Astrocyte of the spinal cord (primary cell): ENCODE measurements at places on chromosomes 1 and 21.

GRCh38 chr1:214303141-214303930 is 22.4 kb downstream of the SMYD2 start:
- no peak for DNase-seq

- no peak for DNase-seq
Observed at GRCh38 chr1:192418552-192419285, 101.9 kb downstream of the RGS21 start.

DNA sequence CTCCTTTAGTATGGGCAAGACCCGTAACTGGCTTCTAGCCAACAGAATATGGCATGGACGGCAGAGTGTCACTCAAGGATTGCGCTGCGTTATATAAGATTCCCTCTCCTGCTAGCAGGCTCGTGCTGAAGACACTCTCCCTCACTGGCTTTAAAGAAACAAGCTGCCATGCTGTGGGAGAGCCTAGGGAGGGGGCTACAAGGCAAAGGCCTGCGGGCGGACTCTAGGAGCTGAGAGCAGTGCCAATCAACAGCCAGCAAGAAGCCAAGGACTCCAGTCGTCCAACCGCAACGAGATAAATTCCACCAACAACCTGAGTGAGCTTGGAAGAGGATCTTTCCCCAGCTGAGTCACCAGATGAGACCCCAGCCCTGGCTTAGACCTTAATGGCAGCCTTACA is 45.9 kb upstream of the GPR157 start:
- no peak for DNase-seq

DNA sequence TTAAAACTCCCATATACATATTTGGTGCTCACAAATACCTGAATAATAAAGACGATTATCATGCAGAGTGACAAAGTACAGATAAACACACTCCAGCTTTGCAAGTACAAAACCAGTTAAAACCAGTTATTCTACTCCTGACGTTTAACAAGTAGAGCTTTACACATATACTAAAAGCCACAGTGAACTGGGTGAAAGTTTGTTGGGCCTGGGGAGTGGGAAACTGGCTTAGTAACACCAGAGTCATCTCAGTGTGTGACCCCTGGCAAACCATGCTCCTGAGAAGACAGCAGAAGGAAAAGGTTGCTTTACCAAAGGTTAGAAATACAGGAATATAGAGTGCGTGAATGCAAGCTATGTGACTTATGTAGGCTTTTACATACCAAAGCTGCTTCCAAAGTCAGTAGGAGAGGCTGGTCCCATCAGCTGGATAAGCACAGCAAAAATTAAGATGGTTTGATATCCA is 148.1 kb downstream of the NRIP1 start:
- peak; percentile 38 for DNase-seq

DNA sequence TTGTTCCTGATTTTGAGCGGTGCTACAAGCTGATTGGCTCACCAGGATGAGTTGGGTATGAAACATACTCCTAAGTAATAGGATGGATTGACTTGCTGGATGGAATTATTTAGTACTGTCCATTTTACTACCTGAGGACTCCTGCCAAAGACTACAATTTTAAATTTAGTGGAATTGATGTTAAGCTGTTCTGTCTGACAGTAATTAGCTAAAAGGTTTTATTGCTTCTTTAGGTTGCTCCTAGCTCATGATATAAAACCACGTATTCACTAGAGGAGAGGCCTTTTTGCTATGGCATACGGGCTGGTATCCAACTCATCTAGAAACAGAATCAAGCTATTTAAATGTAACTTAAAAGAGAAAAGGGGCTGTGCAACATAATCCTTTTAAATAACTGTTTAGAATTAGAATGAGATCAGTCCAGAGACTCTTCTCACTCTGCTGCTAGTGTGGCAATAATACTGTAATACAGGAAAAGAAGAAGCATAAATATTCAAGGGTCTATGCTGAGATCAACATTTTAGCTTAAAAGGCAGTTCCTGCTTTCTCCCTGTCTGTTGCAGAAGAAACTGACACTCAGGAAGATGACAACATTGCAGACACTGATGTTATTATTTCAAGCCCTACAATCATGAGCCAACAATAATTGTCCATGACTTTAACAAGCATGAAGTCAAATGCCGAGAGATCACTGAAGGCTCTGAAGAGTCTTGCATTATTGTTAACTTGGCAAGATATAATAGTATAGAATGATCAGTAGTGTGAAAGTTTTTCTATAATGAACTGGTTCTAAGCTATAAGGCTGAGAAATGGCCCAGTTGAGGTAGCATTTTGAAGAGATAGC is 258.7 kb upstream of the ADGRL4 start:
- DNase-seq = no peak

DNA sequence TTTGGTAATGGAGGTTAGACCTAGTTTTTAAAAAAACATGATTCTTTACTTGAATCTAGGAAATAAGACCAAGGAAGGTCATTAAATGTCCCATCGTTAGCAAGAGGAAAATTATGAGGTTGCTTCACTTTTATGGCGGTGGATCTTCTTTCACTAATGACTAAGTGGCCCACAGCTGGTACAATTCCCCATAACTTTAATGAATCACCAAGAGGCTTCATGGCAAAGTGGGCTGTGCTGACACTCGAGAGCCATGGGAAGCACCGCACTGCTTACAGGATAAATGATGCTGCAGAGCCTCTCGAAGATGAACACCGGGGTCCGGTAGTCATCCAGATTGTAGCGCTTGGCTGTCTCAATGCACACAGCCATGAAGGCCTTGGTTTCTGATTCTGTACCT is 108.8 kb downstream of the UBR4 start:
- no peak for DNase-seq

DNA sequence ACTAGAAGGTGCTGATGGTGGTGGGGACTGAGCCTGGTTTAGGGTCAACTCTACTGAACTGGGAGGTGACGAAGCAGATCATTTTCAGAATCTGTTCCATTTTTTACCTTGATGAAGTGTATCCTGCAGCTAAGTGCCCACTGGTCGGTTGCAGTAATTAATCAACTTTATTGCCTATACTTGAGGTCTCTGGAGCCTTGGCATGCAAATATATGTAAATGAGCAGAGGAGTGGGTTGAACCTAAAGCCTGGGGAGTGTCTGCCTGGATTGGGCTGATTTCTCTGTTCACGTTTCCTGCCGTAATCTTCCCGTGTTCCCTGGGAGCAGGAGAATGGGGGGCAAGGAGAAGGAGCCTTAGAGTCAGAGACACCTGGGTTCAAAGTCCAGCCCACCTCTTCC is 286.8 kb downstream of the PTPRU start:
- DNase-seq = no peak

GRCh38 chr1:30684259-30684658 is 39.1 kb downstream of the MATN1 start:
- no peak for DNase-seq

GRCh38 chr1:5643360-5644107 is 348.7 kb downstream of the NPHP4 start:
- DNase-seq = no peak

DNA sequence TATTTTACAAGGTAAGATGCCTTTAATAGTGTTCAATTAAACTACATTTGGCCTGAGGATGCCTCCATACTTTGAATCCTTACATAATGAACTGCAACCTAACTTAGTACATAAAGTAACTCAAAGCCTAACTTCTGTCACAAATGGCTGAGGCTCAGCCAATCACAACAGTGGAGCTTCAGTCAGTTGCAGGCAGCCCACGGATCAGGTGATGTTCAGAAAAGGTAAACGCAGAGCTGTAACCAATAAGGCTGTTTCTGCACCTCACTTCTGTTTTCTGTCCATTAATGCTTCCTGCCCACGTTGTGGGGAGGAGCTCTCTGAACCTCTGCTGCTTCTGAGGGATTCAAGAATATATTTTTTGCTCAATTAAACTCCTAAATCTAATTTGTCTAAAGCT is 94.8 kb upstream of the KIAA0040 start:
- no peak for DNase-seq

DNA sequence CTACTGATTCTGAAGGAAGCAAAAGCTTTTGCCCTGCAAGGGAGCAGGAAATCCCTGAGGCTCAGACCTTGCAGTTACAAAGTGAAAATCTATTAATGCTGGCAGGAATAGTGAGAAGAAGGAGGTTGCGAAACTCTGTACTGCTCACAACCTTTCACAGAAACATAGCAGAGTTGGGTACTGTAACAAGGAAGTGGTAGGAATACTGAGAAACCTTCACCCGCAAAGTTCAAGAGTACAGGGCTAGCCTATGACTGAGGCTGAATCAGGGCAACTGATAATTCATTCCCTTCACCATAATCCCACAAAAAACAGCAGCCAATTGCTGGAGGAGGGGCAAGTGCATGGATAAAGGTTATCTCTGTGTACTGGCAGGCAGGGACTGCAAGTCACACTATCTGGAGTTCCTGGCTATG is 23.9 kb upstream of the KCTD3 start:
- peak; percentile 33 for DNase-seq

- DNase-seq = no peak
Observed at GRCh38 chr1:64496606-64497005, 26.7 kb downstream of the CACHD1 start.

DNA sequence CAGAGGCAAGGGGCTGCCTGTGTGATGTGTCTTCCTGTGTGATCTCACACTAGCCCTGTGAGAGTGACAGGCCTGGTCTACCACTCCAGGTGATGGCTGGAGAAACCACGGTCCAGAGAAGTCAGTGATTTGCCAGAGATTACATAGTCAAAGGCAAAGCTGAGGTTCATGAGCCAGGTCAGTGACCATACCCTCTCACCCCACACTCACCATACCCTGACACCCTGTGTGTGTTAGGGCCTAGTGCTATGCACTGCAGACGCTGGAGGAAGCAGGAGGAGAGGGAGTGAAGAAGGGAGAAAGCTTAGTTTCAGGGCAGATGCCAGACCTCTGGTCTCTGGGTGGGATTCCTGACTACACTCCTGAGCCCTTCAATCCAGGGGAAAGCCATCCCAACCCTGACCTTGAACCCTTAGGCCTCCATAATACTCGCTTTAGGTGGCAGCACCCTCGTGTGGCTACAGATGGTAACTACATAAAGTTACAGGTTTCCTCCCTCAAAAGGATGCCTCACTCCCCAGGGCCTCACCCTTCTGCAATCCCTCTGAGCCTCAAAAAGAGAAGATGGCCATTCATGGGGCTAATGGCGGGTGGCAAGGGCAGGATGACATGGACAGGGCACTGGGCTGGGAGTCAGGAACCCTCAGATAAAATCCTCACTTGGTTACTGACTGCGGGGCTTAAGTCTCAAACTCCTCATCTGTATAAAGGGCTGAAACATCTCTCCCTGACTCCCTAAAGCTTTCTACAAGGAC is 20.8 kb upstream of the SDC3 start:
- no peak for DNase-seq

DNA sequence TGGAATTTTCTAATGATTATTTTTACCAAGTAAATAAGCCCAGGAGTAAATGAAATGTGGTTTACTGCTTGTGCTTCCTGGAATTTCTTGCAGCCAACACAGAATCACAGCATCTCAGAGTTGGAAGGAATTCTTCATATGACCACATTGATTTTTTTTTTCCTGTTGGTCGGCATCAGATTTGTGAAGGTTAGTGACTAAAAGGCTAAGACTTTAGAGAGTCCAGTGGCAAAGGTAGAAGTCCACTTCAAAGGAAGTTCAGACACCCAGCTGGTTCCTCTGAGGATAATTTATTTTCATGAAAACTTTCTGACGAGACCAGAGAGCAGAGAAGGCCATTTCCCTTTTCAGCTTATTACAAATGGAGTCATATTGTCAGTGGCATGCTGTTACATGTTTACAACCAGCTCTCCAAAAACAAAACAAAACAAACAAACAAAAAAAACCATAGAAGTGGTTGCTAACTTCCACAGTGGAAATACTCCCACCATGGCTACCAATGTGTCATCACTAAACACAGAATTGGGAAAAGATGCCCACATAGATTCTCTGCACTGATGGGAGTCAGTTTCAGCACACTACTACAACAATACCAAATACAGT is 77.2 kb upstream of the CDC42BPA start:
- DNase-seq = peak; percentile 56

- DNase-seq = no peak
Observed at GRCh38 chr1:86965827-86966182, 51.4 kb downstream of the HS2ST1 start.

DNA sequence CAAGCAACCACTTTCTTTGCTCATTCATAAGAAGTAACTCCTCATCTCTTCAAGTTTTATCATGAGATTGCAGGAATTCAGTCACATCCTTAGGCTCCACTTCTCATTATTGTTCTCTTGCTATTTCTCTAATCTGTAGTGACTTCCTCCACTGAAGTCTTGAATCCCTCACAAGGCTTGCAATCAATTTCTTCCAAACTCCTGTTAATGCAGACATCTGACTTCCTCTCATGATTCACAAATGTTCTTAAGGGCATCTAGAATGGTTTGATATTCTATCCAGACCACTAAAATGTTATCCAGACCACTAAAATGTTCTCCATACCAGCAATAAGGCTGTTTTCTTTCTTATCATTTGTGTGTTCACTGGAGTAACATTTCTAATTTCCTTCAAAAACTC is 528.1 kb downstream of the DPYD start:
- DNase-seq = peak; percentile 30

DNA sequence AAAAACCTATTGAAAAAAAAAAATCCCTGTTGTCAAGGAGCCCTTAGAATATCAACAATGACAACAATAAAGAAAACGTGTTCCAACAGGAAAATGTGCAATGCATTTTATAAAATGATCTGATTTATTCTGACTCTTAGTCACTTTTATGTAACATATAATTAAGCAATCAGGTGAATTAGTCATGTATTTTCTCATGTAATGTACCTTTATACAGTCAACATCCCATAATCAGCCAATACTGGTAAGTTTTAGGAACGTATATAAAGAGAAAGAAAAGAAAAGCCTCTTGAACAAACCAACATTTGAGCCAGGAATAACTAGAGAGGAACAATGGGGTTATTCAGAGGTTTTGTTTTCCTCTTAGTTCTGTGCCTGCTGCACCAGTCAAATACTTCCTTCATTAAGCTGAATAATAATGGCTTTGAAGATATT is at the start of gene CLCA4:
Gene CLCA4, plus strand, starts transcription at position 292 of the 435 bp plus-strand sequence. Its CDS starts 42 bp downstream, at position 334.
- DNase-seq = no peak

- DNase-seq = no peak
Observed at GRCh38 chr1:215007880-215008279, 74.7 kb upstream of the KCNK2 start.

- DNase-seq = no peak
Observed at GRCh38 chr1:147162093-147162492, 10.2 kb downstream of the PRKAB2 start.
